ENCODE measurements at places on chromosomes 5 and 9.

DNA sequence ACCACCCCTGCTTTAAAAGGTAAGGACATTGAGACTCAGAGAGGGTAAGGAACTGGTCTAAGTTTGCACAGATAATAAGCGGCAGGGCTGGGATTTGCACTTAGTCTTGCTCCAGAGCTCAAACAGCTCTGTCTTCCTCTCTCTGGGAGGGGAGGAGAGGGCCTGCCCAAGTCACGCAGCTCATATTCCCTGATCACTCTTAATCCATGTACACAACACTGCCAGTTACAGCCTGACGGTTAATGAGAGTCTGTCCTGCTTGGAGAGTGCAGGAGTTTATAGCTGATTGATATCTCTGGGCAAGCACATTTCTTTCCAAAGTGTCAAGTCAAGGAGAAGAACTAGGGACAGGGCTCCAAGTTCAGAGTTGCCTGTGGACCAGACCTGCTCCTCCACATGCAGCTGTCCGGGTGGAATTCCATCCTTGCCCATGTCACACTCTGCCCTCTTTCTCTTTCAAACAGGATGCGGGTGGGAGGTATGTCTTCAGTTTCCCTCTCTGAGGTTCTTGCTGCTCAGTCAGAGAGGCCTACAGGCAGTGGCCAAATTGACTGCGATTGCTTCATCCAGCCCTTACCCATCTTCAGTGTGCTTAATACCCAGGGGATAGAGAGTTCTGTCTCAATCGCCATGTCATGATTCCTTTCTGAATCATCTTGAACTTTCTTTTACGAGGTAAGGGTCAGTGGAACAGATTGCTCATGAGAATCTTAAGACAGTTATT, 54.5 kb downstream of the GALNT12 start:
- no peak for DNase-seq

GRCh38 chr9:128231638-128232527, 28.7 kb downstream of the DNM1 start:
- no peak for DNase-seq

DNA sequence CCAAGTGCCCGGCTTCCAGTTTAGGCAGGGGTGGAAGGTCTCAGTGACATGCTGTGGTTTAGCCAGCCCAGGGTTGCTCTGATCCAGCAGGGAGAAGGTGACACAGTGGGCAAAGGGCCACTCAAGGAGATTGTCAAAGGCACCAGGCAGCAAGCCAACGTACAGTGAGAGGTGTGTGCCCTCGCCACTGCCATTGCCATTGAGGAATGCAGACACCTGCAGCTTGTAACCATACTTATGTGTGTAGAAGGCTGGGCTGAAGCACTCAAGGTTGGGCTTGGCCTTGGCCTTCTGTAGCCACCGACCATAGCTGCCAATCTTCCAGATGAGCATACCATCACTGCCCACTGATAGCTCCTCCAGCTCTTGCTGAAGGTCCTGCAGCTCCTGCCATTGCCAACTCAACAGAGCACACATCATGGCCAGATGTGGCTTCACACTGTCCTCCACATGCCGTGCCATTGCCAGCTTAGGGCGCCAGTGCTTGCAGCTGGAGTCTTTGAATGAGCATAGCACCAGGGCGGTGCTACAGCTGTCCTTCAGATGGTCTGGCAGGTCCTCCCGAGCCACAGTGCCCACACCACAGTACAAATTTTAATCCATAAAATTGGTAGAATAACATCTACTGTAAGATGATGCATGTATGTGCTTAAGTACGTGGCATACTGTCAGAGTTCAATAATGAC, 59.7 kb upstream of the HMHB1 start:
- no peak for DNase-seq

GRCh38 chr5:60843386-60843935, 608 bp downstream of the ELOVL7 start:
- DNase-seq = no peak

GRCh38 chr5:72166070-72166979, 59.0 kb downstream of the MAP1B start:
- DNase-seq = peak; percentile 48

- DNase-seq = no peak
Measured at GRCh38 chr5:72408603-72409002, 88.4 kb downstream of the PTCD2 start.

- no peak for DNase-seq
Measured at GRCh38 chr5:98776066-98776705, 2.7 kb downstream of the RGMB start.

GRCh38 chr9:121075251-121076036, 689 bp downstream of the CNTRL start:
- DNase-seq = no peak

DNA sequence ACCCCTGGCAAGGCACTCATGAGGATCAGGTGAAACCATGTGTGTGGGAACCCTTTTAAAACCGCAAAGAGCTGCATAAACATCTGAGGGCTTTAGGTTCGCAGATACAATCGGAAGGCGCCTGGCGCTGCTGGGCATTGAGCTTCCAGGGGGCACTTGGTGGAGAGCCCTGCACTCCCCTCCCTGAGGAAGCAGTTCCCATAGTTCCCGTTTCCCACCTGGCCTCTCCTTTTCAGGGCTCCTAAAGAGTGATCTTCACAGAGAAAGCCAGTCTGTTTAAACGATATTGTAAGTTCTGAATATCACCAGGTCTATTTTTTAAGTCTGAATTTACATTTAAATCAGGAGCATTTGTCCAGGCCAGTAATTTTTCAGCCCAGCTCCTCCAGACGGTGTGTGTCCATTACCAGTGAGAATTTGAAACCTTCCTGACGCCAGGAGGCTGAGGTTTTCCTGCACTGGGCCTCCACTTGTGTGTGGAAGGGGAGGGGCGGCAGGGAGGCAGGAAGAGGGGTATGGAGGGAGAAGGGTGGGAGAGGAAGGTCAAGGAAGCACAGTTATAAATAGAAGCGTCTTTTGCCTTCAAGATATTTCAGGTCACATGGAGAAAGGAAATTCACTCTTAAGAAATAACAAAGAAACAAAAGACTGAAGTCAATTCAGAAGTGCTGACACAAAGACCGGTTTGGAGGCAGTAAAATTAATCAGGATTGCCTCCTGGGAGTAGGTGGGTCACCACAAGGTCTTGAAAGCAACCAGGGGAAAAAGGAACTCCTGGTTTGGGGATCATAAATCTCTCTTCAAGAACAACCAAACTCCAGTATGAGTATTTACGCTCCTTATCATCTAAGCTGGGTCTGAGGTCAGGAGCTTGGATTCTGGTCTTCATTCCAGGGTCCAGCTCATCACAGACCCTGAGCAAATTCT, 14.3 kb upstream of the MGAT1 start:
- no peak for DNase-seq

DNA sequence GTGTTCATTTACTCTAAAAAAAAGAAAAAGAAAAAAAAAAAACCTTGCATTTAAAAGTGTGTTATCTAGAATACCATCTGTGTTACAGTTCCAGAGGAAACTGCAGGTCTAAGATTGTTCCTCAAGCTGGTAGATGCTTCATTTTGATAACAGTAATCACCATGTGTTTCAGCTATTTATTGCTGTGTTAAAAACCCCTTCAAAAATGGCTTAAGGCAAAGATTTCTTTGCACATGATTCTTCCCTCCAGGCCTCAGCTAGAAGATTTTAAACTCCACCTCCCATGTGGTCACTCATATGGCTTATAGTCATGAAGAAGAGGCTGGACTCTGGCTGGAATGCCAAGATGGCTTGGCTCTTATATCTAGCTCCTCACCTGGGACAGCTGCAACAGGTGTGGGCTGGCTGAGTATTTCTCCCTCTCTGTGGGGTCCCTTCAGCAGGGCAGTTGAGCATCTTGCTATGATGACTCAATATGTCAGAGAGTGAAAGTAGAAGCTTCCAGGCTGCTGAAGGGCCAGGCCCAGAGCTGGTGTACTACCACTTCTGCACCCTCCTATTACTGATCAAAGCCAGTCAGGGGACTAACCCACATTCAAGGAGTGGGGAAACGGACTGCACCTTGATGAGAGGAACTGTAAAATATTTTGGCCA, 920.4 kb upstream of the DMAC1 start:
- DNase-seq = no peak

DNA sequence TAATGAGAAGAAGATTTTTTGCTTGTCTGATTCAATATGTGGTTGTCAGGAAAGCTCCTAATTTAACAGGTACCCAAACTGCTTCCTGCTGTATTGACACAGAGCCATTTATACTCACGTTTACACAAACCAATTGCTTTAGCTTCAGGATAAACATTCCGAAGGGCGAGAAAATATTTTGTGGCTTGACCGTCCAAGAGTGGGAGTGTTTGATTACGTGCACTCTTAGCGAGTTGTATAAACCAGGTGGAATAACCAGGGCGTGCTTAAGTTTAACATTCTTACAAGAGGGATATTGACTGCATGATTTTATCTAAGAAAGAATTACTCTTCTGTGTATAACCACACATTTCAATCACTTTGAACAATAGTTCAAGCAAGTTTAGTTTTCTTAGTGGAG, 278.7 kb upstream of the TYRP1 start:
- no peak for DNase-seq

DNA sequence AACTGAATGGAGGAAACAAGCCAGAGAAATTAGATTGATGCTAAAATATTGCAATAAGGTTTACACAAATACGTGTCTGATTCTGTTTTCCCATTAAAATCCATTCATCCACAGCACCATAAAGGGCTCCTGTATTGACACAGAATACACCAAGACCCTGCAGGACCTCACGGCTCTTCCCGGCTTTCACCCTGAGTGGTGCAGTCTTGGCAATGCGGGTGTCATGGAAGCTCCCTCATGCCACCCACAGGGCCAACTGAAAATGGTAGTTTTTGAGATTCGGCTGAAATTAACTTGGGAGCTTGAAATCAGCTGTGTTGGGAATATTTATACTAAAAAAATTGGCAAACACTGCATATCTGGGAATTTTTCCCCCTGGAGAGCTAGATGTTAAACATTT, 17.3 kb upstream of the EXOC3 start:
- DNase-seq = no peak

DNA sequence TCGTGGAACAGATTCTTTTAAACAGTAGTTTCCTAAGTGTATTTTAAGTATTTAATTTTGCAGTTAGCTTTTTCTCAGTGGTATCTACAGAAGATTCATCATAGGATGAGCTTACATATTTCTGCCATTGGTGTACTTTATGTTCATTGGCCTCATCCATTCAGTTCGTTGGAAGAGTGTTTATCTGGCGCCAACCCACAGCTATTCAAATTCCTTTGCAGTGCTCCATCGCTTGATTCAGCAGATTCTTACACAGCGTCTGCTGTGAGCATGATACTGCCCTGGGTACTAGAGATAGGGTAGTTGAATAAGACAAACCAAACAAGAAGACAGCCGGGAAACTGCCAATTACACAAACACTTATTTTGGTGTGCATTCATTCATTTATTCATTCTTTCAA, 55.1 kb downstream of the NUP214 start:
- no peak for DNase-seq

DNA sequence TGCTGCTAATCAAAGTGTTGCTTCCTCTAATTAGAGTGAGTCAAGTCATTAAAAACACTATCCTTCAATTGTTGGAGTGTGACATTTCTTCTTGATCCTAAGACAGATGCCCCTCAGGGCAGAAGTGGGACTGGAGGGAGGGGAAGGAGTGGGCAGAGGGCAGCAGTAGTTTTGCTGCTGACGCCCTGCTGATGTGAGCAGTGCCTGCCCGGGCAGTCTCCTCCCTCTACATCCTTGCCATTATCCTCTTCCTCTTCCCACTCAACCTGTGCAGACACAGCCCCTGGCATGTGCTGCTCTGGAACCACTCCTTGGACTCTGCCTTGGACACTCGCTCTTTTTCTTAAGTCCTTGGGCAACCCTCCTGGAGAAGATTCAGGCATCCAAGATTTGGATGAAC, 232.5 kb downstream of the HSPA4 start:
- DNase-seq = no peak

- DNase-seq = no peak
Measured at GRCh38 chr5:586751-587285, 25.3 kb upstream of the CEP72 start.

DNA sequence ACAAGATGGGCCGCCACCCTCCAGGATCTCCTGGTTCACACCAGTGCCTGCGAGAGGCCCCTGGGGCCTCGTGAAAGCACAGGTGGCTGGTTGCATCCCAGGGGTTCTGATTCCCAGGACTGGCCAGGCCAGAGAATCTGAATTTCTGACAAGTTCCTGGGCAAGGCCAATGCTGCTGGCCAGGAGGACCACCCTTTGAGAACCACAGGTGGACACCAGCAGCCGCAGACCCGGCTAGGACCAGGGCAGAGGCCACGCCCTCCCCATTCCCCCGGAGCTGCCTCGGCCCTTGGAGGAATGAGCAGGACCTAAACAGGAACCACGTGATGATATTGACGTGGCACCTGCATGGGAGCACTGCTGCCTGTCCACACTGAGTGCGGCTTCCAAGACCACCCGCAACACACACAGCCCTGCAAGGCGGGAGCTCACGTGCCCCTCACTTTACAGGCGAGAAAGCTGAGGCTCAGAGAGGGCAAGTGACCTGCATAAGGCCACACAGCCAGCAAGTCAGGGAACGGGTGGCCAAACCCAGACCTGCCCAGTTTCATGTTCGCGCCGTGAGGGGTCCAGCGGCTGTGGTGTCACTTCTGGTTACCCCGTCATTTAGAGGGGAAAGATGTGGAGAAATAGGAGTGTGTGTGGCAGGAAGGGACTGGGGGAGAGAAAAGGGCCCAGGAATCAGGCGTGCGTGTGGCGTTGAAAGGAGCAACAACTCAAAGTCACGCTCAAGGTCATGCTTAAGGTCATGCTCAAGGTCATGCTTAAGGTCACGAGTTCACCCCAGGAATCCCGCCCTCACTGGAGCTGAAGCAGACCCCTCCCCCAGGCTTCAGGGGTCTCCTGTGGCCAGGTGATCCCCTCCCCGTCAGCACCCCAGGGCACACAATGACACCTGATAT, 105.9 kb upstream of the IER5L start:
- DNase-seq = no peak

GRCh38 chr9:122119166-122119521, 26.0 kb upstream of the TTLL11 start:
- DNase-seq = no peak

GRCh38 chr9:126806336-126806735, 1.5 kb downstream of the ZBTB43 start:
- DNase-seq = no peak

DNA sequence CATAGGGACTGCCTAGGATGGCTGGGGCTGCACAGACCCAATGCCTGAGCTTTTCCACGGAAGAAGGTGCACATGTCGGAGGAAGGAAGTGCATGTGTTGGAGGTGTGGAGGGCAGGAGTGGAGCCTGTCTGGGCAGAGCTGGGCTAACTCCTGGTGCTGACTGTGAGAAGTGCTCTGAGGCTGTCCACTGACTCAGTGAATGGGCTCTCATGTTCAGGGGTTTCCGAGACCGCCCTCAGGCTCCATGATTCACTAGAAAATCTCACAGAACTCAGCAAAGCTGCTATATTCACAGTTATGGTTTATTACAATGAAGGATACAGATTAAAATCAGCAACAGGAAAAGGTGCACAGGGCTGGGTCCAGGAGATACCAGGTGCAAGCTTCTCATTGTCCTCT, 37.2 kb downstream of the NTNG2 start:
- DNase-seq = no peak

GRCh38 chr9:130981756-130982137, 27.2 kb upstream of the LAMC3 start:
- DNase-seq = no peak

Measured in NT2/D1 (cell line).